ACHN (cell line): ENCODE measurements at places on chromosomes 5 and 9.

DNA sequence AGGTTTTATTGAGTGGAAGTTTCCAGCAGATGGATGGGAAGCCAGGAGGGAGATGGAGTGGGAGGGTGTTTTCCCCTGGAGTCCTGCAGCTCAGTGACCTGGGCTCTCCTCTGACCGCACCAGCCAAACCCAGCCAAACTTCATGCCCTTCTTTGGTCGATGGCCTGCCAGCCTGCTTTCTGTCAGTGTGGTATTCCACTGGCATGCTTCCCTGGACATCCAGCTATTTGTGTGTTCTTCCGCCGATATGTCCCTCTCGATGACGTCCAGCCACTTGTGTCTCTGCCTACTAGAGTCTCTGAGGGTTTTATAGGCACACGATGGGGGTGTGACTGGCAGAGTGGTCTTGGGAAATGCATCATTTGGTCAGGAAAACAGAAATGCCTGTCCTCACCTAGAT, 33.8 kb downstream of the GPBP1 start:
- DNase-seq: no peak

DNA sequence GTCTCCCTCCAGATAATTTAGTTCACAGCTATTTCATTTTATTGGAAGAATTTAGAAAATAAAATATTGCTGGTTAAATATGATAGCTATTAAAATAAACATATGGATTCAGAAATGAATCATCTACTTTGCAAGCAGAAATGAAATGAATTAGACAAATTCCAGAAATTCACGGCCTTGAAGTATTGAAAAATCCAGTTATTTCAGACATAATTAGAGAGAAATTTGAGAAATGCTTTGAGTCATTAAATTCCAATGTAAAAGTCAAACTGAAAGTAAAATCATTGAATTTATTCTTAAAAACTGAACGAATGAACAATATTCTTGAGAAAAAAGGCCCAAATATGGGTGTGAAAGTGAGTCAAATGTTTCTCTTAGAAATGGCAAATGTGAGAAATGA, 632.6 kb upstream of the EDIL3 start:
- no peak for DNase-seq

DNA sequence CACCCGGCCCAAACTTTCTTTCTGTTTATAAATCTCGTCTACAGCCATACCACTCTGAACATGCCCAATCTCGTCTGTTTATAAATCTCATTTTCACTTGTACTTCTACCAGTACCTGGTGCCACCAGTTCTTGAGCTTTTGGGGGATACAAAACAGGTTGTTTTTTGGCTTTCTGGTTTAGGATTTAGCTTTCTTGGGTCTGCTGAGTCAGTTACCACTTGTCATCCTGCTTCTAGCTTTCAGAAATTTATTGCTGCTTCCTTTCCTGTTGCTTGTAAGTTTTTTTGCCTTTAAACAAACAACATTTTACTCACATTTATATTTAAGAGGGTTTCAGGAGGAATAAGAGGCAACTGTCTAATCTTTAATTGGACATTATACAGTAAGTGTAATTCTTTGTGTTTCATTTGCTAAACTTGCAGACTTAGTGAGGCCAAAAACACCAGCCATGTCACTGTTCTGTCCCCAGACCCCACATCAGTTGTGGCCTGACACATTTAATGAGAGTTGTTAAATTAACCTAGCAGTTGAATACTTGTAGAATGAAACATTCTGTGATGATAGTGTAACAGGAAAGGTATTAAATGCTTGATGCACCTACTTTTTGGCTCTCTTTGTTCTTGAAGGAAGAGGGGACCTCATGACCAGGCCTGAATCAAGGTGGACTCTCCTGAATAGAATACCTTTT, 11.8 kb downstream of the NDFIP1 start:
- no peak for DNase-seq

DNA sequence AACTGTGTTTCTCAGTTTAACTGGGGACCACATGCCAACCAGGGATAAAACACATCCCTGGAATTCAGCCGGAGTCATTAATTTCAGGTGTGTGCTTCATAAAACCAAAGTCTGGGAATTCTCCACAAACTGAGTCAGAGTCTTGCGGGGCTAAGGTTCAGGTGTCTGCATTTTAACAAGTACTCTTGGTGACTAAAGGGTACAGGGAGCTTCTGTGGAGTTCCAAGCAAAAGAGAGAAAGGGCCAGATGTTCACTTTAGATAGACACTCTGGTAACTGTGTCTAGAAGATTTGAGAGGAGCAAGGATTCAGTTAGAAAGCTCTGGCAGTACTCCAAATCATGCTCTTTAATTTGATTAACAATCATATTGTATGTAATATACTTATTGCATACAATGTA, 4.0 kb downstream of the NADK2 start:
- DNase-seq: no peak
